ENCODE measurements at places on chromosomes 3 and 15.

DNA sequence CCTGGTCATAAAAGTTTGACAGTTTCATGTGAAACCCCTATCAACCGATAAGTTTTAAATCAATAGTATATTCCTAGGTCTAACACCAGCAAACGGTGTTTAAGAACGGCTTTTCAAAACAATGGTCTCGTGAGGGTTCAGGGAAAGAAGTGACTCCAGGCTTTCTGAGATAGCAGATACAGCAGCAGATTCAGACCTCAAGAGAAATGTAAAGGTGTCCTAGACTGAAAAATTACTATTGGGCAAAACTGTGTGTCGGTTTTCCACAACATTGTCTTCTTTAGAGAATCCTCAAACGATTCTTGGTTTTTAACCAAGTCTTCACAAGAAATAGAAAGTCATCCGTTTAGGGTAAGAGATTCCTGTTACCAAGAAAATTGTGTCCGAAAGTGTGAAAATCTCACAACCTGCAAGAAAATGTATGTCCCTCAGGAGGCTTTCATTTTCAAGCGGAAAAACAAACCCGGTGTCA is 1.2 kb downstream of the SETD2 start:
- DNase-seq = no peak

- DNase-seq = no peak
Observed at GRCh38 chr3:143608966-143609365, 239.3 kb downstream of the SLC9A9 start.

GRCh38 chr15:57969355-57969754 is 96.2 kb downstream of the ALDH1A2 start:
- no peak for DNase-seq

GRCh38 chr3:4475804-4476203 is 8.7 kb upstream of the SUMF1 start:
- no peak for DNase-seq

DNA sequence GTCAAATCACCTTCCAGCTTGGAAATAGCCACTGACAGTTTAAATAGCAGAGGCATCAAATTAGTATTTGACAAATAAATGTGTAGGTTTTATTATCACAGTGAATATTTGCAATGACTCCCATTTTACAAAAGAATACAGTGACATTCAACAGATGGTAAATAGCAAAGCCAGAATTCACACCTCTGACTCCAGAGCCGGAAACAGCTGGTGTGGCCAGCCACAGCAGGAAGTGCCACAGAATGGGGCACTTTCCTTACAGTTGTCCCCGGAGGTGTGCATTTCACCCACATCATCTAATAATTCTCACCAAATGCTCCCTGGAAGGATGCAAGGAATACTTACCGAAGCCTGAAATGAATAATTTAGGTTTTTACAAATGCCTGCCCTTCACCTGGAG is 295.7 kb upstream of the WNT5A start:
- no peak for DNase-seq

DNA sequence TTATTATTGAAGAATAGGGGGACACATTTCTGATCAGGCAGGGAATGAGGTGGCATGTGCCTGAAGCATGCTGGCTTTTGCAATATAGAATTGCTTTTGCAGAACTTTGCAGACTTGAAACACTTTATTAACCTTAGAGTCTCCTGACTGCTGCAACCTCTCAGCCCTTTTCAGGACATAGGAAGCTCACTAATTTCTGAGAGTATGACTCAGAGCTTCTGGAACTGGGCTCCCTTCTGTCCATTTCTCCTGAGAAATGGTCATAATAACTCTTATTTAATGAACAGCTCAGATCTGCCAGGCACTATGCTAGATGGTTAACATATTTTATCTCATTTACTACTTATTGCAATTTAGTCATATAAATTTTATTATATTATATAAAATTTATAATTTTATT is 38.6 kb upstream of the DGKG start:
- no peak for DNase-seq

DNA sequence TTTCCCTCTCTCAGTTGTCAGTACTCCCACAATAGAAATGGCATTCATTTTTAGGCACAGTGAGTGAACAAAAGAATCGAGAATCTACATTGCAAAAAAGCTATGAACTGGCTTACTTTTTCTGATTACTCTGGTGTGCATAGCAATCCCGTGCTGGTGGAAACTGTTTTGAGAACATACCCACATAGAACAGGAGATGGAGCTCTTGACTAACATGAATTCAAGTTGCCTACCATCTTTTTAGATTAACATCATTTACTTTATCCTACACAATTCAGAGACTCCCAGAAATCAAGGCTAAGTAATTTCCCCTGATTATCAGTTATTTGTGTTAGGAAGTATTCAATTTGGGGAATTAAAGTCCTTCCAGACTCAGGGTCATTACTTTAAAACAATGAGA is 326.6 kb downstream of the ARPP21 start:
- peak; percentile 18 for DNase-seq

DNA sequence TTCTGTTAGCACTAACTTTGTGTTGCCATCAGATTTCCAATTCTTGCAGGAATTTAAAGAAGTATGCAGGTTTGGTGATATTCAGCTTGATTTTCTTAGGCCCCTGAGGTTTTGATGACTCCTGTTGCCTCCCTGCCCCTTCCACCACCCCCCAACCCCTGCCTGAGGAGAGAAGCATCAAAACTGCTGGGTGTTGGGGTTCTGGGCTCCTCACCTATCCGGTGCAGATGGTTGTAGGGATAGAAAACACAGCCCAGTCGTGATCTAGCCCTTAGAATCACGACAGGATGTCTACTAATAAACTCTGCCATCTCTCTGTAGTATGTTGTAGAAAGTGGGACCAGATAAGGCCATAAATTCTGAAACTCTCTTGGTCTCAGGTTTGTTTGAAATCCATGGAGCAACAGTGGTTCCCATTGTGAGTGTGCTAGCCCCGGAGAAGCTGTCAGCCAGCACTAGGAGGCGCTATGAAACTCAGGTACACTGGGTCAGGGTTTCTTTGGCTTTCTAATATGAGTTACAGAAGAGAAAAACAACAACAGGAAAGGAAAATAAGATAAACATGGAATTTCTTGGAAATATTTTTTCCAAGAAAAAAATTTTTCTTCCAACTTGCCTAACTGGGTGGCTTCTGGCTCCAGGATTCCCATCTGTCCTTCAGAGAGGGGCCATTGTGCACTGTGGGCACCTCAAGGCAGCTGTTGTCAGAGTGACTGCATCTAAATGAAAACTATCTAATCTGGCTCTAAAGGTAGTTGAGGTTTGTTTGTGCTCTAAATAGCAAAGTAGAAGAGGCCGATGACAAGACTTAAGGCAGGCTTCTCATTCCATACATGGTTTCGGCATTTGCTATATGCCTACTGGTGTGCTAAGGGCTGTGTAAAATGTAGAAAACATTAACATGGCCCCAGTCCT is 8.7 kb downstream of the SRP14 start:
- peak; percentile 57 for DNase-seq

DNA sequence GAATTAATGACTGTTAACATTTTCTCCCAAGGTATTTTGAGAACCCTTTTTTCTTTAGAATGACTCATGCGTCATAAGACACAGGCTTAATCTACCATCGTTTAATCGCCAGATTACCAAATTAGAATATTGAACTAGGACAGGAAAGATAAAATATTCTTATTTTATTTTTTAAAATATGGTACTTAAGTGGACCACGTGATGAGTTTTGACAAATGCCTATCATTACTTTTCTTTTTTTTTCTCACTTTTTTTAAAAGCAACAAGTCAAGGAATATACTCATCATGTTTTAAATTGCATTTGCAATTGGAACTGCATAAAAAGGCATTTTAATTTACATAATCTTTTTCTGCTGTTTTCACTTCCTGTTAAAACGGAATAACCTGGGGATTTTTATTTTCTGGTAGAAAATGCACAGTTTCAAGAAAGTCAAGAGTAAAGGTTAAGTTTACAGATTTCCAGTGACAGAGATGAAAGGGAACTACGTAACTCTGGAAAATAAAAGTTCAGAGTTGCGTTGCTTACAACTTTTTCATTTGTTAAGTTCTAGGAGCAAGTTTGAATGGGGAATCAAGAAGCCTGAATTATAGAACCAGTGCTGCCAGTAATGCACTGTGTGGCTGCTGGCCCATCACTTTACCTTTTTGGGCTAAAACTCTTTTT is 23.6 kb downstream of the SIAH2 start:
- no peak for DNase-seq

All from iPS-NIHi11 (cell line).